ENCODE measurements at places on chromosomes 2 and 18.
A peak's percentile ranks its signal among the peaks of the same experiment; 100 is the strongest.

DNA sequence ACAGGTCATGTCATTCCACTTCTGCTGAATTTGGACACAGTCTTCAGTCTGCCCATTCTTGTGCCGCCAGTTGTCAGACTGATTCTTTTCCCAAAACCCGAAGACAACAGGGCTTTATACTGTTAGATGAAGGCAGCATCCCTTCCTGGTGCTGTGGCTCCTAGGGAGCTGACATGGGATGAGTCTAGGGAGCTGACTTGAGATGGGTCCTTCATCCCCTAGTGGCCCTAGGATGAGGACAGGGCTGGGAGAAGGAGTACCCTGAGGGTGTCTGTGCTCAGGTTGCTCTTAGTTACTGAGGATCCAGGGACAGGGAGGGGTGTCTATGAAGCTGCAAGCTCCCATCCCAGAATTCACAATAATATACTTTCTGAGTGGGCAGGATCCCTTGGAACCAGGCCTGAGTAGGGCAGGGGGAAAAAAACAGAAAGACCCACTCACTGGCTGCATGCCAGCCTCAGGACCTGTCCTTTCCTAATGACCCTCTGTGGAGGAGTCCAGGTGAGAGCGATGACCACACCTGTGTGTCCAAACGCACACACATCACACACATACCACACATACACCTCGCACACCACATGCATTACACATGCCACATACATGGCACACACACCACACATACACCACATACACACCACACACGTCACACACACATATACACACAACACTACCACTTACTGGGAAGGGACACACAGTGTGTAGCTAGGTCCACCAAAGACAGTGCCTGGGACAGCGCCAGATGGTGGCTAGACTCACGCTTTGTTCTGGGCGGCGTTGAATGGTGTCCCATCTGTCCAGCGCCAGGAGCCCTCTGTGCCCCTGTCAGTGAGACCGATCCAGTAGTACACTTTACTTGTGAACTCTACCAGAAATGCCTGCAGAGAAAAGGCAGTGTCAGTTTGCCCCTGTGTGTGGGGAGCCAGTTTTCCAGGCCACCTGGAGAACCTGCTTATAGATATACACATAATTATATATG, 11.1 kb downstream of the CLEC4F start:
- DNase-seq, result no peak

DNA sequence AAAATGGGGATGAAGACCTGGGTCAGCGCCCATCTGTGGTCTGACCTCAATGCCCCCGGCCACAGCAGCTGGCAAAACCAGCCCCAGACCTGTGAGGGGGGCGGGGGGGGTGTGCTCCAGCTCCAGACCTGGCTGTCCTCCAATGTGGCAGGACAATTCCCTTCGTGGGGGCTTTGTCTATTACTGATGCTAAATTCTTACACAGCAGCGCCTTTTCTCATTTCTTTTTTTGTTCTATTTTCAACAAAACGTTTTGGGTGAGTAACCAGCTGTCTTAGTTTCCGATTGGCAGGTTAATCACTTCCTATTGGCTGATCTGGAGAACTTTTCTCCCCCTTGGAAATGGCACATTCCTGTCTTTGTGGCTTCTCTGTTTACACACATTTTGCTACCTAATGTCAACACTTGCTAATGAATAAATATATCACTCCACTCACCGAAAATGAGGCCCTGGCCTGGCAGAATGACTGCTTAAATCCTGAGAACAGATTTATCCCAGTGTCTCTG, 4.4 kb downstream of the SMAD7 start:
- DNase-seq, result peak; percentile 88

DNA sequence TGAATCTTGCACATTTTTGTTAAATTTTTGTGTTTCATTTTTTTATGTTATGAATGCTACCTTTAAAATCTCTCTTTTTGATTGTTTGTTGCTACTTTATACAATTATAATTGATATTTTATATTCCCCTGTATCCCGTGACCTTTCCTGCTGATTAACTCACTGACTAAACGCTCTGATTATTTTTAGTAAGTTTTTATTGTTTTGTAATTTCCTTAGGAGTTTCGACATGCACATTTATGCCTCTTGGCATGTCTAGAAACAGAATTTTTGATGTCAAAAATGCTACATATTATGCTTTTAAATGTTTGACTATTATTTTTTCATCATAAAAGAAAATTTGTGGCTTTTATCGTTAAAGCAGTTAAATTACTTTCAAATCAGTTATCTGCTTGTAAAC, 1131.6 kb upstream of the TMEFF2 start:
- DNase-seq, result no peak

DNA sequence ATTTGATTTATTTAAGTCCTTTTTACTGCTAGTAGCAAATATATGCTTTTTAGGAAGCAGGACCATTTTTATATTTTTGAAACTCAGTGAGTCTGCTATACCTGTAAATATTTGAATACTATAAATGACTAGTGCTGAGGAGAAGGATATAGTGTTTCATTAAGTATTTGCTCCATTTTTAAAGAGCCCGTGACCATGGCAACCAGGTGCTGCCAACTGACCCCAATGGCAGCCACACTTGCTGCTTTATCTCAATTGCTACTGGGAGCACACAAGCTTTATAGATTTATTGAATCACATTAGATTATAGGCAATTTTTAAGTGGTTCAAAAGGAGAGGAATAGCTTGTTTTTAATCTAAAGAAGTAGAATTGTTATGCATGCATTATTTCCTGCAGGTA, 142.0 kb downstream of the SCG2 start:
- DNase-seq, result no peak

GRCh38 chr2:118124288-118124891, 36.1 kb downstream of the INSIG2 start:
- DNase-seq, result no peak

GRCh38 chr2:40165509-40165844, 286.4 kb downstream of the SLC8A1 start:
- DNase-seq, result no peak

DNA sequence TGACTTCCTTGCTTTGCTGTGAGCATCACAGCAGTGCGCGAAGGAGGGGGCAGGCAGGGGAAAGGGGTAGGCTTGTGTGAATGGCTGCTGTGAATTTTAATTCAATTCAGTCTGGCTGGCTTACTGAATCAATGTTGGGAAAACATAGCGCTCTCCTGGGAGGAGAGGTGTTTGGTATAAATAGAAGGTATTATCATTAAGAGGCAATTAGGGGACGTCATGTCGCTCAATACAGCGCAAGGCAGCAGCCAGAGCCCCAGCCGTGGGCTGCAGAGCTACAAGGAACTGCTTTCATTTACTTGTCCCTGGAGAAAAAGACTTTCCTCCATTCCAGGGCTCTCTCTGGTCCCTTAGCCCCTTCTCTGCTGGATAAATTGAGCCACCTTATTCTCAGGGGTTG, 181.4 kb upstream of the MSH6 start:
- DNase-seq, result no peak

GRCh38 chr2:65710779-65711295, 278.4 kb upstream of the SPRED2 start:
- peak; percentile 9 for DNase-seq

DNA sequence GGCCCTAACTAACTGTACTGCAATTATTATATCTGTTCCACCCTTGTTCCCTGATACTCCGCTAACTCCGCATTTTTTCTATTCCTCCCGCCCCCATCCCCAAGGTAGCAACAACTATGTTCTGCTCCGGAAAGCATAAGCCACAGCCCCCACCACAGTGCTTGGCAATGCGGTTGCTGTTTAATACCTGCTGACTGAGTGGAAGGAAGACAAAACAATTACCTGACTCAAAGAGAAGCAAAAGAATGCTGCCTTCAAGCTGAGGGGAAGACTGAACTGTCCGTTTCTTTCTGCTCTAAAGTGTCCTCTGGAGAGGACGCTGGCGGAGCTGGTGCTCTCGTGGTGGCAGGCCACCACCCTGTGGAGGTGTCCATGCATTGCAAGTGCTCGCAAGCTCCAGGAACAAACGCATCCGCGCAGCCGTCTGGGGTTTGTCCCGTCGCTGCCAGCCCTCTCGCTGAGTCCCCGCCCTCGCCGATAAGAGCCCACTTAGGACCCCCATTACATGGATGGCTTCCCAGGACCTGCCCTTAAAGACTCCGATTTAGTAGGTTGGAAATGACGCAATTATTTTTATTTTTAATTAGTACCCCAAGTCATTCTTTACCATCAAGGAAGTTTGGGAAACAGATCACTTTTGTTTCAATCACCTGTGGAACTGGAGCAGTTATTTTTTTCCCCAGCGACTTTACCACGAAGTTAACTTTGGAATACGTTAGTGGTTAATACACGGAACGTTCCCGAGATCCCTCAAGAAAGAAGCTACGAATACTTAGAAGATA, 1.6 kb upstream of the MYL12A start:
- peak; percentile 87 for DNase-seq

DNA sequence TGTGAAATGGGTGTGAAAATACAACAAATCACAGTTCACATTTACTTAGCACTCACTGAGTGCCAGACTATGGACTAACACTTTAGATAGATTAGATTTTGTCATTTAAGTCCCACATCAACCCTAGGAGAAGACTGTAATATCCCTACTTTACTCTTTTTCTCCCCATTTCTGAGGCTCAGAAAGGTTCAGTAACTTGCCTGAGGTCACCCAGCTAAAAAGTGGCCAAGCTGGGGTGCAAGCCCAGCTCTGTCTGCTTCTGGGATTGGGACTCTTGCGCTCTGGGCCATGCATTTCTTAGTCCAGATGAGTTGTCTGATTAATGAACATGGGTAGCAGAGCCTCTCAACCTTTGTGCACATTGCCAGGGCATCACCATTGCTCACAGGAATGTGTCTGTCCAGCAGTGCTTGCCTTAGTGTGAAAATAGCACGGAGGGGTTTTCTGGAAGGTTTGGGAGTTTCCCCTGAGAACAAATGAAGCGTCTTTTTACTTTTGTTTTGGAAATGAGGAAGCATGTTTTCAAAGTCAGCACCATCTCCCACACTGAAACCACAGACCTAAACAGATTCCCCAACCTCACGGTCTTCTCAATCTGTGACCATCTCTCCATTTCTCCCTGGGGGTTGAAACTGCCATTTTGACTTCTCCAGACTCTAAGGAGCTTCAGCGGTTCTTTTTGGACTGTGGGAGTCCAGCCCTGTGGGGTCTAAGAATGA, 31.9 kb downstream of the NRP2 start:
- DNase-seq, result no peak

DNA sequence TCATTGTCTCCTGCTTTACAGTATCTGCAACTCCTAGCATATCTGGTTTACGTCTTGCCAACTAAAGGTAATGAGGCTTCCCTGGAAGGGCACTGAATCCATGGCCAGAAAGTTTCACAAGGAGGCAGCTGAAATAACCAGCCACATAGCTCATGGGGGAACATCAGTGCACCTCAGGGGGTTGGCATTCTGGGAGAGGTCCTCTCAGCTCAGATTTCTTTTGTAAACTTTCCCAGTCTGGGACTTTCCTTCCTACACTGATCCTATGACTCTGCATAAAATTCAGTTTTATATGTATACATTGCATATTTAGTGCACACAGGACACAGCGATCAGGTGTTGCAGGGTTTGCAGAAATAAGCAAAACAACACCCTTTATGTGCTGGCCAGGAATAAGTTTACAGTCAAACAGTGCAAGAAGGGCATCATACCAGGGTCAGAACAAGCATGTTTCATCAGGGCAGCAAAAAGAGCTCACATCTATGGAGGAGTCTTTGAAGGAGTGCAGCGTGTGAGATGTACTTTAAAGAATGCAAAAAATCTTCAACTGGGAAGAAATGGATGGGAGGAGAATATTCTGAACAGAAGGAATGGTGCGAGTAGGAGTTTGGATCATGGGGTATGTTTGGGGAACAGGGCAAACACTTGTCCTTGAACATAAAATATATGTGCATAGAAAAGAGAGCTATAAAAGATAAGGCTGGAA, 240.6 kb upstream of the RAB12 start:
- DNase-seq, result no peak

- DNase-seq, result no peak
Measured at GRCh38 chr2:77458216-77458615, 64.0 kb downstream of the LRRTM4 start.

DNA sequence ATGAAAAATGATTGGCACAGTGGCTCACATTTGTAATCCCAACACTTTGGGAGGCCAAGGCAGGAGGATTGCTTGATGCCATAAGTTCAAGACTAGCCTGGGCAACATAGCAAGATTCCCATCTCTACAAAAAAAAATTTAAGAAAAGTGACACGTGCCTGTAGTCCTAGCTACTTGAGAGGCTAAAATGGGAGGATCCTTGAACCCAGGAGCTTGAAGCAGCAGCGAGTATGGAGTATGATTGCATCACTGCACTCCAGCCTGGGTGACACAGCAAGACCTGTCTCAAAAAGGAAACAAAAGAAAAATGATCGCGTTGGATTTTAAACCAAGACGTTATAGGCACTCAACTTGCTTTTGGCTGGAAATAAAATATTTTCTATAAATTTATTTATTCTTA, 37.8 kb upstream of the CREB1 start:
- DNase-seq, result no peak

- no peak for DNase-seq
Measured at GRCh38 chr2:177905640-177906039, 166.9 kb downstream of the PDE11A start.

DNA sequence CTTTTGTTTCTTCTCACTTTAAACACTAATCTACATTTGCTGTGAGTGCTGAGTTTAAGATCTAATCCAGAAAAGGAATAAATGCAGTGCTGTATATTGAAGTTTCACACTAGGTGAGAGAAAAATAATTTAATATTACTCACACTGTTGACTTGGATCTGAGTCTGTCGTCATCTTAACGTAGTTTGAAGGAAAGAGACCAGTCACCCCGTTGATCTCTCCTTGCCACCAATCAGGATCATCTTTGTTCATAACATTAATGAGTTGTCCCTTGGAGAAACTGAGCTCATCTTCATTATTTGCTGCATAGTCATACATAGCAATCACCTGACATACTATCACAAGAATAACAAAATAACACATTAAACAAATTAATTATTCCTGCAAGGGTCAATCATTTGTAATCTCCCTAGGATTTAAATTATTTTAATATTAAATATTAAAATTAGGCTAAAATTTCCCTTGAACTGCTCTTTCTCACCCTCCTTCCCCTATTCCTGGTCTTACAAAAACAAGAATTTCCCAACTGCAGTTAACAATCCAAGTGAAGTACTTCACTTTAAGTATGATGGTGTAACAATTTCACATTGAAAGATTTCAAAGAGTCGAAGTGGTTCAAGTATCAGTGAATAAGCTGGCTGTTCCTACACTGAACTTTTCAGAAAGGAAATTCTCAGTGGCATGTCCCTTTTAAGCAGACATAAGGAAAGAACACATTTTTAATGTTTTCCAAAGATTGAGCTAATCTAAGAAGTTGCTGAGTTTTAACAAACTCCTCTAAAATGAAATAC, 71.3 kb downstream of the FAM228A start:
- DNase-seq, result peak; percentile 22

GRCh38 chr18:30361864-30362540, 680.5 kb downstream of the DSC3 start:
- no peak for DNase-seq

- DNase-seq, result no peak
Measured at GRCh38 chr2:233681521-233682099, at the start of gene UGT1A7. Gene UGT1A7 (plus strand): TSS chr2:233681901. CDS start chr2:233681938, 37 bp downstream.

Data from fibroblast of skin of right biceps (primary cell).